ENCODE measurements at places on chromosomes 2 and 18.

- DNase-seq: no peak
Observed at GRCh38 chr18:56702946-56703345, 51.8 kb downstream of the WDR7 start.

DNA sequence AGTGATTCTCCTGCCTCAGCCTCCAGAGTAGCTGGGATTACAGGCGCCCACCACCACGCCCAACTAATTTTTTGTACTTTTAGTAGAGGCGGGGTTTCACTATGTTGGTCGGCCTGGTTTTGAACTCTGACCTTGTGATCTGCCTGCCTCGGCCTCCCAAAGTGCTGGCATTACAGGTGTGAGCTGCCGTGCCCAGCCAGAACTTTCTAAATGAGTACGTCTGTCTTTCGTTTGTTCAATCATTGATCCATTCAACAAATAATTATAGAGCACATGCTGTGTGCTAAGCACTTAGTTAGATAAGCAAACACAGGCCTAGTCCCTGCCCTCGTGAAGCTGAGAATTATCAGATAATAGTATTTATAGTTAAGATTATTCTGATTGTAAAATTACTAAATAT lies 56.5 kb downstream of the TTC39C start:
- no peak for DNase-seq

DNA sequence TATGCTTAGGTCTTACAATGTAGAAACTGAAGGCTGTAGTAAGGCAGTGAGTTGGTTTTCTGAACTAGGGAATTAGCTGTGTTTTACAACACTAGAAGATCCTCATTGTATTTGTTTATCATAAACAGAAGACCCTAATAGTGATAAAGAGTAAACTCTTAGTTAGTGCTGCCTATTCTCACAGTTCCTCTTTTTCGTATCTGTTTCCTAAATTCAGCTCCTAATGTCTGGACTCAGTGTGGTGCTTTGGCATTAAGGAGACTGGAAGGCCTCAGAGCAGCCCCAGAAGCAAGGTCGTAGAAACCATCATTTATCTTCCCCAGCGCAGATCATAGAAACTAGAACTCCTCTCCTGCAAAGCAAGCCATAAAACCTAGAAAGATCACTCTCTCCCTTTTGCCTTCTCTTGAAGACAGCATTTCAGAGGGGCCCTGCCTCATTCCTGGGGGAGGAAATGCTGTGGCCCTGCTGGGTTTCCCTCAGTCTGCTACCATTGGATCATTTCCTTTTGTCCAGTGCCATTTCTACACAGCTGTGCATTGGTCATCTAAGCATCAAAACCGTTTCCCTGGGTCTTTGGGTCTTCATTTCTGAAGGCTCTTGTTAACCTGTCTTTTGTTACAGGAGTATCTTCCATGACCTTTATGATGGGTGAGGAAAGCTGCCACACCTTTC lies 4.7 kb downstream of the ACP1 start:
- DNase-seq: no peak

DNA sequence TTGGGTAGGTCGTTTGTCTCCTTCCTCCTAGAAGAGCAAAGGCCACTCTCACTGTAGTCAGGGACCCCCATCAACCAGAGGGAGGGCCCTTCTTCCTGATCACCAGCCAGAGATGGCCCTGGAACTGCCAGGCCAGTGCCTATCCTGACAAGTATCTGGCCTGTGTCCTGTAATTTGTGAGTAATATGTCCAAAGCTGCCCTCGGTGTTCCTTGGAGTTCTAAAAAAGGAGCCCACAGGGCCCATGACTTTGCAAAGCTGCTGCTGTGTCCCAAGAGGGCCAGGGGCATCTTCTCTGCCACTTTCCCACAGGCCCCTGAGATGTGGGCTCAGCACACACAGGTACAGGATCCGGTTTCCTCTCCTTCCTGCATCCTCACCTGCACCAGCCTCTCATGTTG lies 212.4 kb downstream of the SEPTIN10 start:
- no peak for DNase-seq

GRCh38 chr2:10919771-10920621 lies 8.3 kb downstream of the KCNF1 start:
- no peak for DNase-seq

- DNase-seq: peak; percentile 61
Observed at GRCh38 chr2:71576541-71576940, 123.2 kb downstream of the DYSF start.

DNA sequence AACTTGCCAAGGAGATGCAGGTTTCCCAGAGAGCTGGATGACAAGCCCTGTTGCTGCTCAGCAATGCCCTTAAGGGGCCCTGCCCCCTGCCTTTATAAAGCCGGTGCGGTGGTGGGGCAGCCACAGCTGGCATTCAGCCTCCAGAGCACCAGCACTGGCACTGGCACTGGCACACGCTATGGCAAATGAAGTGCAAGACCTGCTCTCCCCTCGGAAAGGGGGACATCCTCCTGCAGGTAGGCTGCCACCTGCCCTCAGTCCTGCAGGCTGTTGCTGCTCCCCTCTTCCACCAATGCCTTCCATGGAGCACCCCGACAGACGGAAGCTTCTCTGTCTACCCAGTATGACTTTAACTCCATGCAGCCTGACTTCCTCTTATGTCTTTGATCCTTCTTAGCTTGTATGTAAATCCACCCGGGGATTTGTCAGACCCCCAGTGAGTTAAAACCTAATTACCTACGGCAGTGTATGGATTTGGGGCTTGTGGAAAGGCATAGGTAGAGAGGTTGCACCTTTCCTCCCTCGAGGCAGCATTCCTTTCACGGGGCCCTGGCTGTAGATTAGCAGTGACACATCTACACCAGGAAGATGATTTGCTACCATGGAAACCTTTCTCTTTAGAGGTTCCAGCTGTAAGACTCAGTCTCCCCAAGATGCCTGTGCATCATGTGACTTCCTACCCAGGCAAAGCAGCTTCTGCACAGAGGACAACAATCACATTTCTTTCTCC lies at the start of gene DAPL1:
Gene DAPL1 (plus strand): TSS at position 123 of the 730 bp plus-strand sequence. CDS start 56 bp downstream, at position 179.
- no peak for DNase-seq

GRCh38 chr2:85163675-85164074 lies 30.5 kb downstream of the TCF7L1 start:
- DNase-seq: no peak

- DNase-seq: no peak
Observed at GRCh38 chr2:45886171-45886663, 234.7 kb downstream of the PRKCE start.

DNA sequence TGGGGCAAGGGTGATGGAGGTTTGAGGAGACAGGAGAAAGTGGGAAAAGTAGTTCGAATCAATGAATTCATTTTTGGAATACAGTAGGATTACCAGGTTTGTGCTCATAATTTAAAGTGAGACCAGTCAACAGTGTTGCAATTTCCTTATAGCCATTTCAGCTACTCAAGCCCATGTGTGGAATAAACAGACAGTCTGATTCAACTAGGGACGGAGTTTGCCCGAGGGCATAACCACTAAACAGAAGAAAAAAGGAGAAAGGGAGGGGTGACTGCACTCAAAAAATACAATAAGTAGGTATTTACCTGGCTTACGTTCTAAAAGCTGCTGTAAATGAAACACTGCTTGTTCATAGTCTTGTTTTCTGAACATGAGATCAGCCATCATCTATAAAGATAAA lies 55.2 kb downstream of the TTC21B start:
- no peak for DNase-seq

DNA sequence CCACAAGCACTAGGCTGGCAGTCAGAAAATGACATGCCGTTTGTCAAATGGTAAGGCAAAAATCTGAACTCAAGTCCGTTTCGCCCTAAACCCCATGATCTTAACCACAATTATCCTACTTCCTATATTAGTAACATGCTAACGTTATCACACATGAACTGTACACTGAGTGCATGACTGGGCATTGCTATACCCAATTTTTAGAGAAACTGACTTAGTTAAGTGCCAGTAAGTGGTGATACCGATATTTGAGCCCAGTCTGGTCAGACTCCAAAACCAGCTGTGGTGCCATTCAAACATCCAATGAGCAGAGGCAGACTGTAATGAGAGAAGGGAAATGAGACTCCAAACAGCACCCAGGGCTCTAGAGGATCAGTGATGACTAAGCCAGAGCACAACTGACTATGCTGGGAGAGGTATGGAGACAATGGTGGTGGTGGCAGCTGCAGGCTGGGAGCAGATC lies 311.7 kb upstream of the PKDCC start:
- DNase-seq: no peak

DNA sequence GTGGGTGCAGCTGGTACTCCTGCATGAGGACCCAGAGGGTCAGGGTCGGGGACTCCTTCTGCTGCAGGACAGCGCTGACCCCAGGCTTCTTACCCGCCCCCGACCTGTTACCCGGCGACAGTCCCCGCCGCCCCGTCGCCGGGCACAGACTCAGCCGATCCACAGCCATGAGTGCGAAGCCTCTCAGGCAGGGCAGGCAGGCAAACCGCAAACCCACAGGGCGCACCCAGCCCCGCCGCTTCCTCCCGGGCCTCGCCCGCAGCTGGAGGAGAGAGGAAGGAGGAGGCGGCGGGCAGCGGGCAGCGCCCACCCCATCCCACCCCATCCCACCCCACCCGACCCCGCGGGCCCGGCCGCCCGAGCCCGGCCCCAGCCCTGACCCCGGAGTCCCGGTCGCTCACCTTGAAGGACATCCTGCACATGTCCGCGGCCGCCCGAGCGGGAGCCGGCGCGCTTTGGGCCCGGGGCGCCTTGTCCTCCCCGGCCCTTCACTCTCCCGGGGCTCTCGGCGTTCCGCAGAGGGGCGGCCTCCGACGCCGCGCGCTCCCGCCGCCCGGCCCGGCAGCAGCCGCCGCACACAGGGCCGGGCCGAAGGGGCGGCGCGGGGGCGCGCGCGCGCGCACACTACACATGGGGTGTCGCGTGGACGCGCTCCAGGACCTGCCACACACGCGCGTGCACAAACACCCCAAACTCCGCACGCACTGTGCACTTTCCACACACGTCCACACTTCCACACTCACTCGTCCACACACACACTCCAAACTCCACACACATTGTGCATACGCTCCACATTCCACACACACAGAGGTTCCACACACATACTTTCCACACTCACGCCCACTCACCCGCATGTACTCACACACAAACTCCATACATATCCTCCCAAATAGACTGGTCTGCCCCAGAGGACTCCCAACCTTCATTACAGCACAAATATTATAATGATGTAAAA lies at the start of gene ANKRD29:
Gene ANKRD29 (minus strand): TSS at position 603 of the 955 bp plus-strand sequence. CDS start 181 bp downstream, at position 422.
- DNase-seq: no peak

GRCh38 chr18:32092422-32093101 lies 888 bp downstream of the RNF138 start:
- peak; percentile 98 for DNase-seq

DNA sequence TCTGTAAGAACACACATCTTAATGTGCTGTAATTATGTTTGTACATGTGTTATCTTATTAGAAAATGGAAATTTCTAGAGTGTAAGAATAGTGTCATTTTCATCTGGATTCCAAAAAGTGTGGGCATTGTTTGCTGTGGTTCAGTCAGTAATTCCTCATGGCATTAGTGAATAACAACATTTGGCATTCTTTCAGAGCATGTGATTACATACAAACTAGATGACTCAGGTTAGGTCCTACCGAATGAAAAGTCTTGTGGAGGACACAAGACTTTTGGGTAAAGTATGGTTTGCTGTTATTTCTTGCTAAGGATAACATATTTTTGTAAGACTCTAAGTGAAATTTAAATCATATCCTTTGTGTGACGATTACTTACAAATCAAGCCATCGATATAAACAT lies 593.1 kb upstream of the NRXN1 start:
- DNase-seq: no peak

Measured in substantia nigra (tissue), 51 donors.